IPS-NIHi11 (cell line): ENCODE measurements at places on chromosomes 7 and 10.

- no peak for DNase-seq
Observed at GRCh38 chr10:63021225-63021624, 111.9 kb upstream of the NRBF2 start.

DNA sequence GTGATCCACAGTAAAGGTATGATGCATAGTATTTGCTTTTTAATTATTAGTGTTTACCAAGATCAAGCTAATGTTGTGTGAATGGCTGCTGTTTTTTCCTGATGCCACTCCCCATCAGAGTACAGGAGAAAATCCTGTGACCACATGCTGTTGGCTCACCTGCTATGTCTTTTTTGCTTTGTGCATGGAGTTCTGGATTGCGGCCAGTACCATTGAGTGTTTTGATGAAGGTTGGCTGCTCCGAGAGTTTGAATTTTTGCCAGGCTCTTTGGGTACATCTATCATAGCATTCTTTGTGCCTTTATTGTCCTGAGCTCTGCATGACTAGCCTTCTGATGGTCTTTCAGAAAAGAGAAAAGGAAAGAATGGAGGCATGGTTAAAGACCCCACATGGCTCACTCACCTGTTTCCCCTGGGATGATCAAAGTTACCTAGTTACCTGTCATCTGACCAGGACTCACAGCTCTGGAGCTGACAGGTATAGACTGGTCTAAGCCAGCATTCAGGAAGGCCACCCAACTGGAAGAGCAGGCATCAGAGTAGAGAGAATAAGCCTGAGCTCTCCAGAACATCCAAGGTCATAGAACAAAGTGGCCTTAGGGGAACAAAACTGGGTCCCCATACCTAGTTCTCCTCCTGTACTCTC is 11.8 kb upstream of the SGPL1 start:
- DNase-seq: peak; percentile 34

GRCh38 chr7:44971902-44972441 is 6.8 kb downstream of the MYO1G start:
- no peak for DNase-seq

DNA sequence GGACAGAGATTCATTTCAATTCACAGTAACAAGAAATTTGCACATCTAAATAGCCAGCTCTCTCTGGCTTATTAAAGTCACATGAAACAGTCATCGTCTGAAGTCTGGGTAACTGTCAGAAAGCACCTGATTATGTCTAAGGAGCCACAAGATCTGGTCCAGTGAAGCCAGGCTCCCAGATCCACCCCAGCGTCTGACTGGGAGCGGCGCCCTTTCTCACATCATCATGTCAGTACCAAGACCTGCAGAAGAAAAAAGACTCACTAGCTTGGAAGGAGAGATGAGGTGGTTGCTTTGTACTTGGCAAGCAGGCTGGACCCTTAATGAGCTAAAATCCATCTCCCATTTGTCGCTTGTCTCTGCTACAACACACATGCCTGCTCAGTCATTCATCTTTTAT is 58.4 kb downstream of the VOPP1 start:
- DNase-seq: no peak

DNA sequence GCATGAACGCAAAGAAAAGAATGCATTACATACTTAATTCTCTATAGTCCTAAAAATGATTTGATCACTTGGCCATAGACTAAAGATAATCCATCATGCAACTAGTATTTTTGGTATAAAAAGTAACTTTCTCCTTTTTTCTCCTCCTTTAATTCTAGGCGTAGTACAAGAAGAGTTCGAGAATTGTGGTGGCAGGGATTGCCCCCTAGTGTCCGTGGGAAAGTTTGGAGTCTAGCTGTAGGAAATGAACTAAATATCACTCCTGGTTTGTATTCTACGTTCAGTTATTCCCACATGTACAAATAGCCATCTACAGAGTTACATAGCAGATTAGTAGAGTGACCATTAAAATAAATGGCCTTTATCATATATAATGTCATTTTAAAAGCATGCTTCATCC is 45.5 kb upstream of the HELLS start:
- DNase-seq: no peak

DNA sequence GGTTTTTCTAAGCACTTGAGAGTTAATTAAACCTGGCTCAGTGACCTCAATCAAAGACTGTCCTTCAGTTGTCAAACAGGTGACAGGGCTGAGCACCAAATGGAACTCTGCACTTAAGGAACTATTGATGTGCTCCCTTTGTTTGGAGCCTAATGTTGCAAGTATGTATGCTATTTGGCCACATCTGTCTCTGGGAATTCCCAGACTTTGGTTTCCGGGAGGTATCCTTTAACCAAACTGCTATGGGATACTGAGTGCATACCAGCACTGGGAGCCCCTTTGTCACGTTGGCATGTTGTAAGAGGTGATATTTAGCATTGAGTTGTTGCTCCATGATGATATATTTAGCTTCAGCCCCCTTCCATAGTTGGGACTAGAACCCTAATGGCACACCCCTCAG is 25.2 kb downstream of the ASZ1 start:
- no peak for DNase-seq

DNA sequence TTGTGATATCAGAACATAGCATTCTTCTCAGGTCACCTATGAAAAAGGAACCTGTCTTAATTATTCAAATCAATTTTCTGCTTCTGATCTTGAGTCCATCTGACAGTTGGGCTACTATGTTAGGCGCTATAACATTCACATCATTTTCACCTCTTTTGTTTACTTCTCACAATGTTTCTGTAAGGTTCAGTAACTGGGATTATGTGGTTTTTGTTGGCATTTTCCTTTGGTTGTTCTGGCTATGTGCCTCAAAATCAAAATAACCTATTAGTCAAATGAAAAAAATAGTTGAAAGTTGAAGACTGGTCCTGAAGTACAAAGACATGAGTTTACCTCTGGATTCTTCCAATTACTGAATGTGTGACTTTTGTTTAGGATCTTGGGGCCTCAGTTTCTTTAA is 221.3 kb upstream of the SMIM30 start:
- DNase-seq: no peak

DNA sequence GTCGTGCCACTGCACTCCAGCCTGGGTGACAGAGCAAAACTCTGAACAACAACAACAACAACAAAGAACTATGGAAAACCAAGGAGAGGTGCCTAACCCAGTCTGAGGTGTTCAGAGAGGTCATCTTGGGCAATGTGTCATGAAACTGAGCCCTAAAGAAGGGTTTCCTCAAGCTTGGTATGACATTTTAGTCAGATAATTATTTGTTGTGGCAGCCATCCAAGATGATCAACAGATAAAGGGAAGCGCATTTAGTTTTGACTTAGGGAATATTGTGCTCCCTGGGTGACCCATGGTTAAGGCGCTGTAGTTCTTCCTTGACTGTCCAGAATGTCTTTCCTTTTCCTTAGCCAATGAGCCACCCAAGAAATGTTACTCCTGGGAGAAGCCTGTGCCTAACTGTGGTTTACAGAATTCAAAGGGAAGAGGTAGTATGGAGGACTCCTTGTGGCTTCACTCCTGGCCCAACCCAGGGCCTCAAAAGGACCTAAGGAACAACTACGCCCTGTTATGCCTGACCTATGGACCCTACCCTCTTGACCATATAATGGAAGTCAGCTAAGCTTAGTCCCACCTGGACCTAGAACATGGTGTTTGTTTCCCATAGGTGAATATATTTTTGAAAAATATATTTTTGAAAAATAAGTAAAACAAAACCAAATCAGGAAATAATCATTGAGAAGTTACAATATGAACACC is 42.4 kb downstream of the TPST1 start:
- DNase-seq: no peak

- no peak for DNase-seq
Observed at GRCh38 chr10:12639996-12640944, 290.9 kb downstream of the CAMK1D start.
